Left colon (tissue), 2 donors: ENCODE measurements at places on chromosomes 1 and 21. TPM values are rescaled to one million over a fixed set of nuclear protein-coding genes. Genes with fewer than 3 reads are reported as not detected.

GRCh38 chr21:32816261-32816660 lies 44.7 kb upstream of the PAXBP1 start:
- no peak for DNase-seq

GRCh38 chr1:202029171-202029665 lies 18.8 kb downstream of the ELF3 start:
- DNase-seq, result no peak

DNA sequence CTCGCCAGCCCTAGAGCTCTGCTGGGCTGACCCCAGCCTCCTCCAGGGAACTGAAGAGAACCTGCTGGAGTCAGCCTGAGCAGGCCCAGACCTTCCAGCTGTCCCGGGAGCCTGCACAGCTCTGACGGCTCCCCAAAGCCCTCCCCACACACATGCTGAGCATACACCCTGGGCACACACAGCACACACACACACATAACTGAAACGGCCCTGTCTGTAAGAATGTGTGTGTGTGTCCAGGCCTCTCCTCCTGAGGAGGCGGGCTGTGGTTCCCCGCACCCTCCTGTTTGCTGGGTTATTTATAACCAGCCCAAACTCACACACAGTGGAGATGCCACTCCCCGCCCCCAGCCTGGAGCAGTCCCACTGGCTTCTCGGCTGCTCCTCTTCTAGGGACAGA lies 20.2 kb downstream of the SDC3 start:
- peak; percentile 41 for DNase-seq

GRCh38 chr1:218953386-218953785 lies 220.3 kb upstream of the LYPLAL1 start:
- no peak for DNase-seq

Gene PIK3CD
- total RNA-seq, result 1.6 TPM

GRCh38 chr1:238485057-238485911 lies 594.6 kb upstream of the ZP4 start:
- DNase-seq, result no peak

Gene CGN
- 188 TPM for total RNA-seq

Gene JAM2
- total RNA-seq, result 3.5 TPM

Gene AMPD2
- 31.9 TPM for total RNA-seq

DNA sequence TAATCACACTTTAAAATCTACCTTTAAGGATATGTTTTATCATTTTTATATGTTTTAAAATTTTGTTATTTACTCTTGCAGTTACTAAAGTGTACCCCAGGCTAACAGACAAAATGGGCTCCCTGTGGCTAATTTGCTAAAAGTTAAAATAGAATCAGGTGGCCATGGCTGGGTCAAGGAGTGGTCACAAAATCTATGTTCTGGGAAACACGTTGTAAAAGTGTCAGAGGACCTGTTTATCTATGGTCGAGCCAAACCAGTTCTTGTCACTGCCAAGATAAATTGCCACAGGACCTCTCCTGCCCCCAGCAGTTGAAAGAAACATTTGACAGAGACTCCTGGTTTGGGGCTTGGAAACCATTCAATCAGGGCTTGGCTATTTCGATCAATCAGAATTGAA lies 21.2 kb upstream of the TTLL7 start:
- DNase-seq, result no peak
